ENCODE measurements at places on chromosomes 12 and 14.
A peak's percentile ranks its signal among the peaks of the same experiment; 100 is the strongest.

- peak; percentile 64 for DNase-seq
These were observed 51.3 kb downstream of the IFNG-AS1 start for GRCh38 chr12:68040450-68041075.

- peak; percentile 64 for DNase-seq
These were observed 82.4 kb downstream of the ARL6IP4 start for GRCh38 chr12:123062681-123063486.

- DNase-seq = no peak
These were observed 49.8 kb downstream of the CKAP4 start for GRCh38 chr12:106197906-106198623.

- DNase-seq = no peak
These were observed 88.9 kb upstream of the FRMD6 start for GRCh38 chr14:51562816-51563215.

DNA sequence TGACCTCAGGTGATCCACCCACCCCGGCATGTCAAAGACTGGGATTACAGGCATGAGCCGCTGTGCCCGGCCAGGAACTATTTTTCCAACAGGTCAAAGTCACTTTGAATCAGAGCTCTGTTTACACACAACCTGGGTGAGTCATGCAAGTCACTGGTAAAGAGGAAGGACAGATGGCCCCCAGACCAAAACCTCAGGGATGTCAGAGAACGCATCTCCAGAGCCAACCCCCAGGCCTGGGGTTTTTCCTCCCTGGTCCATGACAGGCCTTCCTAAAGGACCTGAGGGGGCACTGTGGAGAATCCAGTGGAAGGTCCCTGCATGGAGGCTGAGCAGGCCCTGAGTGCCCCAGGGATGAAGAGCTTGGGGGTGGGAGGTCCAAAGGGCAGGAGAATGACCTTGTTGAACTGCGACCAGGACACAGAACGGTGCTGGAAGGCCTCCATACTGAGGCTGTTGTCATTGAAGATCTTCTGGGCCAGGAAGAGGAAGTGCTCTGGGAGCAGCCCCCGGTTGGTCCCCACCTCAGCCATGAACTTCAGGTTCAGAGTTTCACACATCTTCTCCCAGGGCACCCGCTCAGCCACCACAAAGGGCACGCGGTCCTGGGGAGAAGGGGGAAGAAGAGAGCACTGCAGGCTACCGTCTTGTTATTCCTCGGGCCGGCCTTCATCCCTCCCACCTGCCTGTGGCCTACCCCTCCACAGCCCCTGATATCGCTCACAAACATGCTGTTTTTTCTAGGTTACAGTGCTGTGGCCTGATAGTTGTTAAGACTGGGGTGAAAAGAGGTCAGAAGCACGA lies 9.1 kb downstream of the STAT6 start:
- no peak for DNase-seq

GRCh38 chr12:120317224-120318105 lies 10.1 kb downstream of the PLA2G1B start:
- peak; percentile 98 for DNase-seq

DNA sequence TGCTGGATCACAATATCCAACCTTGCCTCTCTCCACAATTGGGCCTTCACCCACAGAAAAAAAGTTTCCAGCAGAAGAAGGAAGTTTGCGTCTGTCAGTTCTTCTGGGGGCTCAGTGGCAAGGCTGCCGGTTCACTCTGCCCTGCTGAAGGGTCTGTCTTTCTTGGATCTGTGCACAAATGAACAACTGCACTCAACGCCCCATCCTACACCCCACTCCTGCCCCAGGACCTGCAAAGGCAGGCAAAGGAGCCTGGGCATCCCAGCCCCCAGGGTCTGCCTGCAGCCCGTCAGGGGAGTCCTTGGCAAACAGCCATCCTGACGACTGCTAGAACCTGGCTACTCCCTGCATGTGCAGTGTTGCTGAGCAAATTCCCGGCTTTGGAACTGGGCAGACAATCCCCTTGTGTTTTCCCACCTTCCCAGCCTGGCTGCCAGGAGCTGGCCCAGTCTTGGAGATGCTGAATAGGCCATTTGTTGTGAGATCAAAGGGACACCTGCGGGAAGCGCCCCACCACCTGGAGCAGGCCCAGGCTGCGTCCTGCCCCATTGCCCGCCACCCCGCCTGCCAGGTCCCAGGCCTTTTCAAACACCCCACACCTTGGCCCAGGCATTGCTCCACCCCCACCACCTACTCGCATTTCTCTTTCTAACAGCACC lies 311.9 kb downstream of the BCL11B start:
- DNase-seq = no peak

DNA sequence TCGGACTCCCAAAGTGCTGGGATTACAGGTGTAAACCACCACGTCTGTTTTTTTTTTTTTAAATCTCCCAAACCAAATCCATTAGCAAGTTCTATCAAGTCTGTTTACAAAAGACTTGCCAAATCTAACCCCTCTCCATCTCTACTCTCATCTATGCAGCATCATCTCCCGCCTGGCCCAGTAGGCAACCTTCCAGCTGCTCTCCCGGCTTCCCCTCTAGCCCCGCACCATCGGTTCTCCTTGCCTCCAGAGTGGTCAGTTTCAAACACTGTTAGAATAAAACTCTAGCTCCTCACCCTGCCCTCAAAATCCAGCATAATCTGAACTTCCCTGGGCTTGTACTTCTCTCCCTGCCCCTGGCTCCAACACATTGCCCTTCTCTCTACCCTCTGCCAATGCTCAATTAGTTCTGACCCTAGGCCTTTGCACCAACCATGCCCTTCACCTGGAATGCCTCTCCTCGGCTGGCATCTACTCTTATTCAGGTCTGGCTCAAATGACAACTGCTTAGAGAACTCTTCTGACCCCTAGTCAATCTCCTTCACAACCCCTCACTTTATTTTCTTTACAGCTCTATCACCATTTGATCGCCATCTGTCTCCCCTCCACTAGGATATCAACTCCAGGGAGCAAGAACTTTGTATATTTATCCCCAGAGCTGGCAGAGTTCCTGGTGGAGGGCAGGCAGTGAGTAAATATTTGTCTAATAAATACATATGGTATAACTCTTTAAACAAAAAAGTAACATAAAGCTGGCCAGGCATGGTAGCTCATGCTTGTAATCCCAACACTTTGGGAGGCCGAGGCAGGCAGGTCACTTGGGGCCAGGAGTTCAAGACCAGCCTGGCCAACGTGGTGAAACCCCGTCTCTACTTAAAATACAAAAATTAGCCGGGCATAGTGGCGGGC lies 4.9 kb downstream of the WSB2 start:
- no peak for DNase-seq

DNA sequence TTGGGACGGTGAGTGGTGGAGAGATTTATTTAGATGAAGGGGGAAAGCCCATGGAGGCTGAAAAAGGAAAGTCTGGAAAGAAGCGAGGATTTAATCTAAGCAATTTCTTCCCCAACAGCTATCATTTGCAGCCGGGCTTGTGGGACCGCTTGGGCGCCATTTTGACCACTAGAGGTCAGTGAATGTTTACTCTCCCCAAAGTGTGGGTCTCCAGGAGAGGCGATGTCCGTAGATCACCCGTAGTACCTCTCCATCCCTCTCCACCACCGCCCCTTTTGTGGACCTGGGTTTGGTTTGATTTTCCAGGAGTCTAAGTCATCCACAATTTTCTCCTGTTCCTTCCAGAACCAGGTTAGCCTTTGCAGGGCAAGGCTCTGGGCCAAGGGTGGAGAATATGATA lies 91.2 kb upstream of the PARP11 start:
- DNase-seq = no peak

DNA sequence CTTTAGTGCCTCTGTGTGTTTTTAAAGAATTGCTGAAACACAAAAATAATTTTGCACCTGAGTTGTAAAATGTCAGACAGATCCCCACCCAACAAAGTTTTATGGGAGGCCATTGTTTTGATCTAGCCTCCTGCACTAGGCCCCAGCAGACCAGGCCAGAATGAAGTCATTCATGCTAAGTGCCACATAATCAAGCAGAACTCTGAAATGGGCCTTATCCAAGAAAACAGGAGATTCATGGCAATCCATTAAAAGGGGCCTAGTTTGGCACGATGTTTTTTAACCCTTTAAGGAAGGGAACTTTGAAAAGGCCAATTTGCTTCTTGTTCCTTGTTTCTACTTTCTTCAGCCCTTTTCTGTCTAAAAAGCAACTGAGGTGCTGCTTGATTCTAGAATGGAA lies 260.9 kb downstream of the ITPR2 start:
- DNase-seq = no peak

GRCh38 chr14:105845725-105846309 lies 319.4 kb downstream of the TMEM121 start:
- DNase-seq = no peak

DNA sequence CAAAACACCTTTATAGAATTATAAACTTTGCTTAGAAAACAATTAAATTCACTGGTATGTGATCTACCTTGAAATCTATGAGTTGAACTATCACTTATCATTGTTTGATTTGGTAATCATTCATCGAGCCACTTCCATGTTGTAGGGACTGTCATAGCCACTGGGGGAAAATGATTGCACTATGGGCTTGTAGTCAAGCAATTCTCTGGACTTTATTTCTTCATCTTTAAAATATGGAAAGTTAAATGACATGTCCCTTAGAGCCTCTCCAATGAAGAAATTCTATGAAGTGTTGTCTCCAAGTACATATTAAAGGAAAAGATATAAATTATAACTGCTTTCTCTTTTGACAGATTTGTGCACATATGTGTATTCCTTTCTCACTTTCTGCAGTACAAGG lies 97.3 kb downstream of the NELL2 start:
- no peak for DNase-seq

- DNase-seq = peak; percentile 36
These were observed at the start of gene LGR5 for GRCh38 chr12:71439613-71440344. TSS of gene LGR5 (plus strand) at chr12:71439798. CDS start at chr12:71440081, 283 bp downstream.

GRCh38 chr12:51913071-51914033 lies 6.0 kb downstream of the ACVRL1 start:
- DNase-seq = no peak

- DNase-seq = no peak
These were observed 38.9 kb downstream of the STXBP6 start for GRCh38 chr14:25011095-25011494.

DNA sequence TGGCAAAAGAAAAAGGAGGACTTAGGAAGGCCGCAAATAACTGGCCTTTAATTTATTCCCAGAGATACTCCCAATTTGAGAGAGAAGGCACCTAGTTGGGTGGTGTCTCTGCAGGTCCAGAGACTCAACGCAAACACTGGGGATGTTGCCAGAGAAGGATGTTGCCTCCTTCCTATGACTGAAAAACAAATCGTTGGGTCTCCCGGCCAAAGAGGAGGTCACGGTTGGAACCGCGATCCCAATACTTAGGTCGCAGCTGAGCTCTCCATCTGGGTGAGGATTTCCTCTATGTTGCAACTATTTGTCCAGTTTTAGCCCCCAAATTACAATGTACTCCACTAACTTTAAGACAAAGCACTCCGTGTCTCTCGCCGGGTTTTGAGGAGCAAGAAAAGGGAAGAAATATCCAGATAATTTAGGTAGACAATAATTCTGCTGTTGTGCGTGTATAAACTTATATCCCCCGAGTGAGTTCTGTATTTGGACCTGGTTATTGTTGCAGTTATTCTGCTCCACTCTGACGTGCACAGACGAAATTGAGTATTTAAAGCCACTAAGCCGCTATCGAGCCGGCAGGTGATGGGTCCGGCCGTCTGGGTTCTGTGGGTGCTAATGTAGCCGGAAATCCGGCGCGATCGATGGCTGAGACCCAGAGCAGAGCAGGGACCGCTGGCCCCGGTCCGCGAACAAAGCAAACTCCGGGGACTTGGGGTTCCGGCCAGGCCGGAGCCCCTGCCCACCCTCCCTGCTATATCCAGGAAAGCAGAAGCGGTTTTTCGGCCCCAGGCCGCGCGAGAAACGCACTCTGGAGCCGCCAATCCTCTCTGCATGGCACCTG lies 5.7 kb downstream of the HOXC12 start:
- no peak for DNase-seq

- no peak for DNase-seq
These were observed 2.3 kb downstream of the CCND2 start for GRCh38 chr12:4275870-4276301.

GRCh38 chr12:131283191-131283861 lies 329.6 kb downstream of the ADGRD1 start:
- no peak for DNase-seq

DNA sequence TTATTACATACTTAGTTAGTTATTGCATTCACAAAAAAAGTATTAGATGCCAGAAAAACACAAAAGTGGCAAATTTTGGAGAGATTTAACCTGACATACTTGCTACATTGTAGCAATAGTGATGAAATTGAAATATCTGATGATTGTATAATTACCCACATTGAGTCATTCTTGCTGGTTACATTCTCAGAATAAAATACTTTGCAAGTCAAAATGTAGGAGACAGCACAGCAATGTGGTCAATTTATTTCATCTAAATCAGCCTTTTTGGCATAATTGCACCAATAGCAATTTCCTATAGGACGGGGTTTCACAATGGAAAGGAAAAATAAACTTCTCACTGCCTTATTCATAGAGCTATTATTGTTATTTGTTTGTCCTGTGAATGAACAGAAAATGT lies 125.0 kb upstream of the ETV6 start:
- no peak for DNase-seq

- no peak for DNase-seq
These were observed 45.6 kb upstream of the EGLN3 start for GRCh38 chr14:33996462-33996861.

- no peak for DNase-seq
These were observed 4.5 kb downstream of the B4GALNT1 start for GRCh38 chr12:57628280-57629191.

DNA sequence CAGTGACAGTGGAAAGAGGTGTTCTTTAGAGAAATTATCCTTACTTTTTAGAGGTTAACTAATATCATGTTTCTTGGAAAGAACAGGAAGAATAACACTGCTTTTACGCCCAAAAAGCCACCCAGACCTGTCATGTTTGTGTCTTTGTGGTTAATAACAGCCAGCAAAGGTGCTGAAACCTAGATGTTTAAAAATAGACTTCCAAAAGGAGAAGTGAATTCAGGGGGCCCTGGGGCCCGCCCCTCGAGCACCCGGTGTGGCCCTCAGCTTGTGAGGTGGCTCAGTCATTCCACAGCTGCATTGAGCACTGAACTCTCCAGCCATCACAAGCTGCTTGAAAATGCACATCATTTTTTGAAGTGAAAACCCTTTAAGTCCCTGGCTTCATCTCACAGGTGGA lies 20.8 kb upstream of the AMN start:
- no peak for DNase-seq

- DNase-seq = no peak
These were observed 163.7 kb downstream of the CALM1 start for GRCh38 chr14:90560558-90560957.

DNA sequence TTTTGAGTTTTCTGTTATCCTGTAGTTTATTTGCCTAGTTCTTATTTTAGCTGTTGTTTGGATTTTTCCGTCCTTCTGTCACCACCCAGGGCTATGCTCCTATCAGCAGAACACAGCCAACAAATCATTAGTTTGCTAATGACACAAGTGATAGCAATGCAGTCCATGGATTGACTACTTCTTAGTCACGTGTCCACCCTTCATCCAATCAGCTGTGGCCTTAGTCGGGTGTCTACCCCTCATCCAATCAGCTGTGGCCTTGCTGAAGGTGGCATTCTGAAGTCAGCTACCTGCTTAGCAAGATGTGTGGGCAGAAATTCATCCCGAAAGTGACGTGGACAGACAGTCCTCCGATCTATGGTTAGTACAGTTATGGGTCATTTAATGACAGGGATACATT lies 182.3 kb downstream of the GALC start:
- peak; percentile 57 for DNase-seq

GRCh38 chr12:92143258-92143657 lies 2.4 kb downstream of the BTG1 start:
- DNase-seq = no peak

GRCh38 chr14:20522332-20522731 lies 17.0 kb downstream of the RNASE10 start:
- no peak for DNase-seq

All from AG08396 (cell line).